Fibroblast of skin of back (primary cell): ENCODE measurements at places on chromosomes 1 and 21.
A peak's percentile ranks its signal among the peaks of the same experiment; 100 is the strongest.

DNA sequence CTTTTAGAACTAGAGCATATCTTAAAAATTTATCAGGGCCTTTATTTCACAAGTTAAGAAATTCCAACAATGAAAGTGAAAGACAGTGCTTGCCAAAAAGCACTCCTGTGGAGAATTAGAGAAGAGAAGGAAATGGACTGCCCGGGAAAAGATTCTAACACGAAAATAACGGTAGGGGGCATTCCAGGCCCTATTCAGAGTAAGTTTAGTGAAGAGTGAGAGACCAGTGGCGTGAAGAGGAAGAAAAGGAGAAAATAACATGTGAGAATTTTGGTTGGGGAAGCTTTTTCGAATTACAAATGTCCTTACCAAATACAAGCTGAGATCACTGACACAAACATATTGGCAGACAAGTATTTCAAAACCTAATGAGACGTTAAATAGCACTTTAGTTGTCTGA is 38.4 kb upstream of the RBM34 start:
- peak; percentile 54 for DNase-seq

GRCh38 chr21:45123440-45123839 is 49.1 kb downstream of the ADARB1 start:
- DNase-seq, result no peak

- DNase-seq, result no peak
These were observed 48.4 kb upstream of the RUNX3 start for GRCh38 chr1:24978383-24979032.

GRCh38 chr1:46102769-46103476 is 29.5 kb downstream of the PIK3R3 start:
- no peak for DNase-seq

GRCh38 chr21:29825936-29826335 is 113.9 kb downstream of the GRIK1 start:
- peak; percentile 8 for DNase-seq

- no peak for DNase-seq
These were observed 97.4 kb upstream of the HP1BP3 start for GRCh38 chr1:20884513-20884912.

DNA sequence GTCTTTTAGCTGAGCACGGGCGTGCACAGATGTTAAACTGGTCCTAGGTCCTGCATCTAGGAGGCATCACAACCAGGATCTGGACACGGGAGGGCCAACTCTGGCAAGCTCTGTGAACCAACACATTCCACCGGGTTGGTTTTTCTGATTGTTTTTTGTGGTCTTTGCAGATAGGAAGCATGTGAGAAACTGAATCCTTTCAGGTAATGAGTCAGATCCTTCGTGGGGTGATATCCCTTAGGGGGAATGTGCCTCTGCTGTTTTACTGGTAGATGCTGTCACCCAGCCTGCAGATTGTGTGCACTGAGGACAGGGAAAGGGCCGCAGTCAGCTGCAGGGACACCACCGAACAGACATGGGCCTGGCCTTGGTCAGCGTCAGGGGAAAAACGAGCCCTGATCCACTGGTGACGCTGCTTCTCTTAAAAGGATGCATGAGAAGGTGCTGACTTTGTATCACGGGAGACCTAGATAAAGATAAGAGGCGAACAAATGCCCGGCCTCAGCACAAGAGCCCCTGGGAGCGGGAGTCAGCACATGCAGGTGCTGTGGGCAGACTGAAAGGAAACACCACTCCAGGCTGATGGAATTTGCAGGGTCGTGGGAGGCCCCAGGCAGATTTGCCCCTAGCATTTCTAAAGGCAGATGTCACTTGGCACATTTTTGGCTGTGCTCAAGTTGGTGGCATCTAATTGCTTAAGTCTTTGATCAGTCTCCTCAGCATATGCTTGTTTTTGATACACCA is 51.1 kb downstream of the DOP1B start:
- DNase-seq, result peak; percentile 74

DNA sequence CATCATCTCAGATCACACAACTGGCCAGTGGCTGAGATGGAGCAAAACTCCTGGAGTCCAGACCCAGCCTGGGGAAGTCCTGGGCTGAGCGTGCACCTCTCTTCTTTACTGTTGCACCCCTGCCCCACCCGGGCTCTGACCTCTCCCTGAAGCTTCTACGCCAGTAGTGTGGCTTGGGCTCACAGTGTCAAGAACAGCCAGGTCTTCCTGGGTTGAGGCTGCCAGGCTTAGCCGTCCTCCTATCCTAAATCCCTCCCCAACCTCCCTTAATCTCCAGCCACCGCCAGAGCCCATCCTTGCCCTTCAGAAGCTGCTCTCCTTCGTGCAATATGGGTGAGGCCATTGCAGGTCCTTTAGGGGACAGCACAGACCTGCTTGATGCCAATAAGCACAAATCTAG is 399.2 kb upstream of the VAMP3 start:
- no peak for DNase-seq

GRCh38 chr1:43438576-43438952 is 15.2 kb downstream of the HYI start:
- no peak for DNase-seq

- DNase-seq, result peak; percentile 60
These were observed 27.1 kb upstream of the LEPR start for GRCh38 chr1:65393347-65393746.

GRCh38 chr1:169460191-169460833 is 25.4 kb downstream of the SLC19A2 start:
- peak; percentile 17 for DNase-seq

DNA sequence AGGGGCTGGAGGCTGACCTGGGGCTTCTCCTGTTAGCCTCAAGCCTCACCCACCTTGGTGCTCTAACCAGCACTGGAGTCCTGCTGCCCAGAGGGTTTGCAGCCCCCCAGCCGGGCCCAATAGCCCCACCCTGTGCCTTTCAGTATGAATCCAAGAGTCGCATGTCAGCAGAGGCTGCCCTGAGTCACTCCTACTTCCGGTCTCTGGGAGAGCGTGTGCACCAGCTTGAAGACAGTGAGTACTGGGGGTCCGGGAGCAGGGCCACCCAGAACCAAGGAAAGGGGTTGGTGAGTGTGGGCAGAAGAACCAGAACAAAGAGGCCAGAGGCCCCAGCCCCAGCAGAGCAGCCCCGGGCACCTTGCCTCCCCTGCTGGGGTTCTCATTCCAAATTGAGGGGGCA is 25.6 kb downstream of the CDK18 start:
- DNase-seq, result peak; percentile 24
